Activated T-helper 2 cell treated with anti-CD3 and anti-CD28 coated beads, Interferon-gamma antibody, Interleukin-2, Interleukin-4, amounts not matched to agents 10 μg/mL and 5 μg/mL and 100 μg/mL, durations not matched to agents 14 hours and 24 hours and 36 hours (primary cell): ENCODE measurements at places on chromosomes 7 and 10. TPM values are rescaled to one million over a fixed set of nuclear protein-coding genes. Genes with fewer than 3 reads are reported as not detected.

GPR146 gene
- total RNA-seq: 5.6 and 6.7 TPM in 2 replicates

ELOVL3 gene
- total RNA-seq: not detected in 2 replicates

MYL7 gene
- not detected in 2 replicates for total RNA-seq

FAM13C gene
- total RNA-seq: not detected in 2 replicates

PTPRN2 gene
- total RNA-seq: 1.1 and 1.3 TPM in 2 replicates
